Activated CD8-positive, alpha-beta T cell treated with anti-CD3 and anti-CD28 coated beads for 36 hours (primary cell): ENCODE measurements at places on chromosomes 5 and 9.

DNA sequence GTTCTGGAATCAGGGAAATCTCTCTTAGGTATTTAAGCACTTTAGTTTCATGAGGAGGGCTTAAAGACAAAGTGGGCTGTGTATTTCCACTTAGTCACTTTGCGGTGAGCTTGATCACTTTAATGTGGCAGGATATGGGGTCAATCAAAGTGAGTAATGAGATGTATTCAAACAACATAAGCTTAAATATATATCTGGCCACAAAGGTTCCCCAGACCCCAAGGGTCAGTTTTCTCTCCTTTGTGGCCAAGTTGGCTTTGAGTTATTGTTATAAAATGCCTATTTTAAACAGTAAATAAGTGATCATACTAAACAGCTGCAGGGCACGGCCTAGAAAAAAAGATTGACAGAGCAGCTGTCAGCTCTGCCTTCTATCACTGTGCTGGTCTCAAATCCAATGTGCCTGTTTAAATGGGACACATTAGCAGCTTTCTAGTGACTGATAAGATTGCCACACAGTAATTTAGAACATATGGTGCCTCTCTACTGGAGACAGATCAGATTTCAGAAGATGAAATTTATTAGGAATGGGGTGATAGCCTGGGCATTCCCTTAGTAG is 363.9 kb downstream of the AGTPBP1 start:
- peak; percentile 53 for DNase-seq

GRCh38 chr9:36504156-36504555 is 68.5 kb upstream of the MELK start:
- DNase-seq = peak; percentile 48

DNA sequence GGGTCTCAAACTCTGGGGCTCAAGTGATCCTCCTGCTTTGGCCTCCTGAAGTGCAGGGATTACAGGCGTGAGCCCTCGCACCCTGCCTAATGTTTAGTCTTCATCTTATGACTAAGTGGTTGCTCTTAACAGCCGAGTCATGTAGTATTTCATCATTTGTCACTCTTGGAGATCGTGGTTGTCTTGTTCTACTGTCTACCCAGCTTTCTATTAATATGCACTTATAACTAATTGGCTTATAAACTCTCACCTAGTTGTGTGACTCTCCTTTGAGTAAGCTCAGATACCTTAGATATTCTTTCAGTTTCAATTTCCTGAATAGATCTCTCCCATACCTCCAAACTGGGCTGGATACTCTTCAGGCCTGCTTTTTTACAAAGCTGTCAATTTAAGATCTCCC is 19.9 kb downstream of the SLC44A1 start:
- DNase-seq = no peak

DNA sequence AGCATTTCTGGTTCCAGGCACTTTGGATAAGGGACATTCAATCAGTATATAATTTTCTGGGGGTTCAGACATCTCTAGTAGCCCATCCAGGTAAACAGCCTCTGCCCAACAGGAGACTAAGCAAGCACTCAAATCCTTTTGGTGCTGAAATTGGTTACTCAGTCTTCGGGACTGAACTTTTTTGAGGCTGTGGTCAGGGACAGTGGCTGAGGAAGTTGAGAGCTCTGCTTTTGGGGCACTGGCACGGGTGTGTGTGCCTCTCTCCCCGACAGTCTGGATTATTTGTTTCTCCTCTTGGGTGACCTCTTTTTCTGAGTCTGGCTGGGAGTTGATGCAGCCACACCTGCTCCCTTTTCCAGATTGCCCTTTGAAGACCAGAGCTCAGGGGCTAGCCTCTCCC is 47.6 kb downstream of the ACER2 start:
- no peak for DNase-seq

DNA sequence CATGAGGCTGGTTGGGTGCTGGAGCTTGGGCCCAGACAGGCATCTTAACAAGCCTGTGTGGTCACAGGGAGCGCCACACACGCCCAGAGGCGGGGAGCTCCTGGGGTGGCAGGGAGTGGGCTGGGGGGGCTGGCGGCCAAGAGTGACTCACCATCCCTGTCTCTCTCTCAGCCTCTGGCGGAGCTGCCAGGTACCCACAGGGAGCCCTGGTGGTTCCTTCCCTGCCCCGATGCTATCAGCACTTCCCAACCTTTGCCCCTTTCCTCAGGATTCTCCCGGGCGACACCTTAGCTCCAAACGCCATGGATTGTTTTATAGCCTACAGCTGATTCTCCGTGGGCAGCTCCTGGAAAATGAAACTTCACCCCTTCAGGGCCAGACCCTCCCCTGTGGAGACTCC is 5.5 kb downstream of the SLC9A3 start:
- no peak for DNase-seq

- no peak for DNase-seq
Measured at GRCh38 chr9:14314424-14314928, 535 bp upstream of the NFIB start.

GRCh38 chr5:21889581-21889980 is 963.6 kb downstream of the CDH12 start:
- no peak for DNase-seq

GRCh38 chr5:1564182-1564748 is 40.5 kb upstream of the LPCAT1 start:
- no peak for DNase-seq

GRCh38 chr5:63959177-63959982 is 2.9 kb downstream of the HTR1A start:
- DNase-seq = peak; percentile 5
